ENCODE measurements at places on chromosomes 7 and 10. TPM values are rescaled to one million over a fixed set of nuclear protein-coding genes. Genes with fewer than 3 reads are reported as not detected.

GUSB gene
- total RNA-seq, result 60.8 TPM

PHTF2 gene
- 13.0 TPM for total RNA-seq

ELN gene
- total RNA-seq, result 0.33 TPM

GRM8 gene
- total RNA-seq, result 4.2 TPM

DNA sequence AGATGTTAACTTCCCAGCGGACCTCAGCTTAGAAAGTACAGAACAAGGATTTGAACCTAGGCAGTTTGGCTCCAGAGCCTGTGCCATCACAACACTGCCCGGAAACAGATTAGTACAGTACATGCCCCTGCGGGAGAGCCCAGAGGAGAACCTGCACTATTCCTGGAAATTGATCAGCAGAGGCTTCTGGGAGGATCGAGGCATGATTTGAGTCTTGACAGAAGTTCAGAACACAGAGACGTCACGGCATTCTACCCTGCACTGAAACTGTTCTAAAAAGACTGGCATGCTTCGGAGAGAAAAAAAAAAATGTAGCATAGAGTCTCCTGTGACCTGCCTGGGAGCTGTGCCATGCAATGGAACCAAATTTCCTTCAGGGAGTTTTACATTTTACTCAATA, 9.2 kb upstream of the IL6 start:
- no peak for DNase-seq

DNA sequence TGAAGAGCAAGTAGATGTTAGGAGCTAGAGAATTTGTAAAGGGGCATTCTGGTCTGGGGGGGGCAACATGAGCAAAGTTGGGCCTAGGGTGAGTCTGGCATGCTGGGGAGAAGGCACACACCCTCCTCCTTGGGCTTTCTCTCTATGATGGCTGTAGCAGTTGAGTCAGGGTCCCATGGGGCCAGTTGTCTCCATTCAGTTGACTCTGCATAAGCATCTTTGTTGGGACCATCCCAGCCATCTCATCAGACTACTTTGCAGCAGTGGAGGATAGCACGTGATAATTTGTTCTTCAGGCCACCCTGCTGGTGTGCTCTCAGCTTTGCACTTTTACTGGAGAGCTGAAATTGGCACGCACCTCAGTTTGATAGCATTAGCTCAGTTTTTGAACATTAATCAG, 55.2 kb downstream of the LRMDA start:
- DNase-seq, result no peak

GRCh38 chr7:21611129-21611528, 68.3 kb downstream of the DNAH11 start:
- DNase-seq, result no peak

- no peak for DNase-seq
Observed at GRCh38 chr10:32111585-32111984, 55.4 kb upstream of the KIF5B start.

DNA sequence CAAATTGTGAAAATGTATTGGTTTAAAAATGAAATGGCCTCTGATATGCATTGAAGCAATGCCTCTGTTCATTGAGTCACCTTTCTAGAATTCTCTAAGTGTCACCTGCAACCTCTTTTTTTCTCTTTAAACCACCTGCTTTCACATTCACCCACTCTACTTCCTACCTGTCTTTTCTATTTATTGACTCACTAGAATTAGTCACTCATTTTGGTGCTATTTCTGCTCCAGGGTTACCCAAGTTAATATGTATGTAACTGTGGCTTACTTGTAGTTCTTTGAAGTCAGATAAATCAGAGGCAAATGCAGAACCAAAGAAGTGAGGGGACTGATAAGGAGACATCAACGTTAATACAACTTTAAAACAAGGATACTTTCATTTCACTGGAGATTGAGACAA, 674.7 kb downstream of the CCSER2 start:
- DNase-seq, result no peak

DNA sequence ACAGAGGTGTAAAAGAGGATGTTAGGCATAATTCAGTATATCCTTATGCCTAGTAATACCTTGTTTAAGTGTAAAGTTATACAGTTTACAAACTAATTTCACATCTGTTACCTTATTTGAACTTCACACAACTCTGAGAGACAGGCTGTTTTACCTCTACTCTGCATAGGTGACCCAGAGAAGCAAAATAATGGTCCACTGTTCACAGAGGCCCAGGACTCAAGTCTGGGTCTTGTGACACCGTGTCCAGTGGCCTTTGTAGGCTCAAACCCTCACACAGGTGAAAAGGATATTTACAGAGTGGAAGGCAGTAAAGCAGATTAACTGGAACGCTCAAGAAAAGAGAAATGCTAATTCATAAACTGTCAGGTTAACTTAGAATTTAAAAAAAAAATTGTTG, 32.1 kb downstream of the ASAH2 start:
- DNase-seq, result no peak

- DNase-seq, result no peak
Observed at GRCh38 chr7:74267756-74268565, 13.8 kb upstream of the RFC2 start.

GRCh38 chr7:131357282-131357880, 29.7 kb downstream of the MKLN1 start:
- DNase-seq, result no peak

DNA sequence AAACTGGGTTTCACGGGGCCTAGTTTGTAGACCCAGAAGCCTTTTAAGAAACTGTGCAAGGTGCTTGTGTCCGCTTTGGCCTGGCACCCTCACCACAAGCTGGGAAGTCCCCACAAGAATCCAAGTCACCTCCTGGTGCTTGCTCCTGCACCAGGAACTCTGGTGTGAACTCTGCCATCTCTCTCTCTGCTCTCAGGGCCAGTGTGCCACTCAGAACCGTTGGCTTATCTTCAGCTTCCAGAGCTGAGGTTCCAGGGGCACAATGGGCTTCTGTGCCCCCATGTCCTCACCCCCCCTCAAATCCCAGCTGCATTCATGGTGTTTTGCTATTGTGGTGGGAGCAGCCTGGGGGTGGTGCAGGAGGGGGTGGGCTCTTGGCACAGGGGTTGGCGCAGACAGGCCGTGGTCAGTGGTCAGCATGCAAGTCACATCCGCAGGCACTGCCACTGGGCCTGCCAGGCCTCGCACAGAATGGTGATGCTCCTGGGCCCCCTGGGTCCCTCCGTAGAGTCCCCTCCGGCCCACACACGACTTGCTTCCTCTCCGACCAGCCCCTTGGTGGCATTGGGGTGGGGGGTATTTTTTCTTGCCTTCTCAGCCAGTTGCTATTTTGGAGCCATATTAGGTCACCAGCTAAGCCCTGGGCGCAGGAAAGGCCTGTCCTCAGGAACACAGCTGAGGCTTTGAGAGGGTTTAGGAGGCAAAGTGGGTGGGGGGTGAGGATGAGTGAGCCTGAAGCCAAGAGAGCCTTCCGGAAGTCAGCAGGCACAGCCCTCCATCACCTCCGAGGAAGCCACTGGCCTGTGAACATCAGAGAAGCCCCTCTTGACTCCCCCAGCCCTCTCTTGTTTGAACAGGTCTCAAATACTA, 3.0 kb downstream of the ZCCHC24 start:
- DNase-seq, result no peak

DNA sequence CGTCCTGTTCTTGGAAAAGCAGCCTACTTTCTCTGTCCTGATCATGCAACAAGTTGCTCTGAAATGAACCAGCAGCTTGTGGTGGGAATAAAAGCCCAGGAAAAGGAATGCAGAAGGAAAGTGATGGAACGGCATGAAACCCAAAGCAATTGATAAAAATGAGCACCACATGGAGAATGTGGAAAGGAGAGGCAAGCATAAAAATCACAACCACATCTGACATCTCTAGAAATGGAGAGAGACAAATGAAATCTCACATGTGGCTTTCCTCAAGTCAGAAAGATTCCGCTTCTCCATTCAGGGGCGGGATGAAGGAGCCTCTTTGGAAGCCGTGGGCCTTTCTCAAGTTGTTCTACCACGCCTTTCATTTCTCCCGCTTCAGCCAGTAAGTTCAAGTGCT, 631.7 kb upstream of the GALNT17 start:
- no peak for DNase-seq

- no peak for DNase-seq
Observed at GRCh38 chr10:18313626-18314025, 173.4 kb downstream of the CACNB2 start.

- no peak for DNase-seq
Observed at GRCh38 chr10:124225029-124225466, 131.7 kb upstream of the CHST15 start.

DNA sequence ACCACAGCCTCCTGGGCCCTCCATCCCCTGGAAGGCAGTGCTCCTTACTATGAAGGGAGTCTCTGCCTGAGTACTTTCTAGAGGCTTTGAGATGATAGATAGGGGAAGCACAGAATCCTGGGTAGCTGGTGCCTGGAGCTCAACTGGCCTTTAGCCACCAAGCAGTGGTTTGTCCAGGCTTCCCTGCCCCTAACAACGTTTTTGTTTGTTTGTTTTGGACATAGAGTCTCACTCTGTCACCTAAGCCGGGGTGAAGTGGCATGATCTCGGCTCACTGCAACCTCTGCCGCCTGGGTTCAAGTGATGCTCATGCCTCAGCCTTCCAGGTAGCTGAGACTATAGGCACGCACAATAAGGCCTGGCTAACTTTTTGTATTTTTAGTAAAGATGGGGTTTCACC, 289.4 kb downstream of the PLXNA4 start:
- no peak for DNase-seq

- DNase-seq, result no peak
Observed at GRCh38 chr7:29948587-29948986, 41.0 kb downstream of the SCRN1 start.

DNA sequence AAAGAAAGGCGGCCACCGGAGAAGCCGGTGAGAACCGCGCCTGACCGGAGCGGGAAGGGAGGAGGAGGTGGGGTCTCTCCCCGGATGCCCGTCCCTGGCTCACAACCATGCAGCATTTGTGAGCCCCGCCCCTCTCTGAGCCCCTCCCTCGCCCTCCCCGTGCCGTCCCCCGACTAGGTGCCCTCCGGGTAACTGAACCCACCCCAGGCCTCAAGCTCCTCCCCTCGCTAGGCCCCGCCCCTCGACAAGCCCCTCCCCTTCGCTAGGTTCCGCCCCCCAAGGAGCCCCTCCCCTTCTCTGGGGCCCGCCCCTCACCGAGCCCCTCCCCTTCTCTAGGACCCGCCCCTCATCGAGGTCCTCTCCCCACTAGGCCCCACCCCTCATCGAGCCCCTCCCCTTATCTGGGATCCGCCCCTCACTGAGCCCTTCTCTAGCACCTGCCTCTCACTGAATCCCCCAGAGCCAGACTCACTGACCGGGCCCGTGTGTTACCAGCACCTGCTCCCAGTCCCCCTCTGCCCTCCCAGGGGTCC, 42.2 kb upstream of the HSPB1 start:
- DNase-seq, result peak; percentile 50

- no peak for DNase-seq
Observed at GRCh38 chr10:123153486-123154091, 613 bp upstream of the BUB3 start.

- DNase-seq, result no peak
Observed at GRCh38 chr7:151851145-151851751, 25.7 kb downstream of the PRKAG2 start.

DNA sequence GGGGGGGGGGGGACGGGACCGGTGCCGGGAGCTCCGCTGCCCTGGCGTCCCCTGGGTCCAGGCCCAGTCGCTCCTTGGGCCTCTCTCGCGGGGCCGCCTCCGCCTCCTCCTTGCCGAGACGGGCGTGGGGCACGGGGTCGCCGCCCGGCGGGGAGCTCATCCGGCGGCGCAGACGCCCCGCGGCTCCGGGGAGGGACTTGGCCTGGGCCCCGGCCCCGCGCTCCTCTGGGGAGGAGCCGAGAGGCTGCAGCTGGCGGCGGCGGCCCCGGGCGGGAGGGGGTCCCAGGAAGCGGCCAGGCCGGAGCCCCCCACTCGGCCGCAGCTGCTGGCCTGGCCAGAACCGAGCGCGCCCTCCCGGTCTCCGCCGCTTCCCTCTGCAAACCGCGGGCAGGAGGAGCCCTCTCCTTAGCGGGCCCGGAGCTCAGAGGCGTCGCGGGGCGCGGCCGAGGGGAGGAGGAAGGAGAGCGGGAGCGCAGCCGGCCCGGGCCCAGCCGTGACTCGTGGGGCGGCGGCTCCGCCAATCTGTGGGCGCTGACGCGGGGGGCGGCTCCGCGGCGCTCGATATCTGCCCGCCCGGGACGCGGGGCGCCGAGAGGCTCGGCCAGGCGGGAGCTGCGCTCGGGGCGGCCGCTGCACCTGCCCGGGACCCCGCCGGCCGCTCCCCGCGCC, at the start of gene FAM20C:
Gene FAM20C (plus strand): TSS at position 591 of the 669 bp plus-strand sequence. CDS start 629 bp downstream, outside the sequence.
- peak; percentile 55 for DNase-seq

DNA sequence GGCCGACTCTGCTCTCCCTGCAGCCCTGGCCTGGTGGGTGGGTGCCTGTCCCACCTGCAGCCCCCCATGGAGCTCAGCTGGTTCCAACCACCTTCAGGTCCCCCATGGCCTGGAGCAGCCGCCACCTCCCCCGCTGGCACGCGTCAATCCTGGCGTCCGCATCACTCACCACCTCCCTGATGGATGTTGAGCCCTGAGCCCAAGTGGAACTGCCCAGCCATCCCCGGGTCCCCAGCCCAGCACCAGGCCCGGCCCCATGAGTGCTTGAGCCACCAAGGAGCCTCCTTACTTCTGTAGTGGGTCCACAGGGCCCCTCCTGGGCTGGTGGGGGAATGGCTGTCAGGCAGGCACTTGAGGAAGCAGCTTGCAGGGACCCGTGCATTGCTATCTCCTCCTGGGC, 14.6 kb downstream of the AGAP3 start:
- no peak for DNase-seq

DNA sequence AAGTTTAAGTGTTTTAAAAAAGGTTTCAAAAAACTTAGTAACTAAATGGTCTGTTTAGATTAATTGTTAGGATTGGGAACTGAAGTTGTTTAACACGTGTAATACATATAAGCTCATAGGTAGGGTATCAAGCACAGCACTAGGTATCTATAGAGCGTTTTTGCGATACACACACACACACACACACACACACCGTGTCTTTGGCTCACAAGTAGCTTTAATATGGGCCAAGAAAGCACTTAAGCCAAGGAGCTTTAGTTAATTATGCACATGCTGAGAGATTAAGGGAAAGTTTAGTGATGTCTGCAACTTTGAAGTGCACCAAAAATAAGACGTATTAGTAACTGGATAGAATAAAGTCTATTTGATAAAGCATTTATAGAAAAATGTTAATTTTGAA, 93.8 kb upstream of the CNTNAP2 start:
- DNase-seq, result no peak
